ENCODE measurements at places on chromosomes 13 and 19.

DNA sequence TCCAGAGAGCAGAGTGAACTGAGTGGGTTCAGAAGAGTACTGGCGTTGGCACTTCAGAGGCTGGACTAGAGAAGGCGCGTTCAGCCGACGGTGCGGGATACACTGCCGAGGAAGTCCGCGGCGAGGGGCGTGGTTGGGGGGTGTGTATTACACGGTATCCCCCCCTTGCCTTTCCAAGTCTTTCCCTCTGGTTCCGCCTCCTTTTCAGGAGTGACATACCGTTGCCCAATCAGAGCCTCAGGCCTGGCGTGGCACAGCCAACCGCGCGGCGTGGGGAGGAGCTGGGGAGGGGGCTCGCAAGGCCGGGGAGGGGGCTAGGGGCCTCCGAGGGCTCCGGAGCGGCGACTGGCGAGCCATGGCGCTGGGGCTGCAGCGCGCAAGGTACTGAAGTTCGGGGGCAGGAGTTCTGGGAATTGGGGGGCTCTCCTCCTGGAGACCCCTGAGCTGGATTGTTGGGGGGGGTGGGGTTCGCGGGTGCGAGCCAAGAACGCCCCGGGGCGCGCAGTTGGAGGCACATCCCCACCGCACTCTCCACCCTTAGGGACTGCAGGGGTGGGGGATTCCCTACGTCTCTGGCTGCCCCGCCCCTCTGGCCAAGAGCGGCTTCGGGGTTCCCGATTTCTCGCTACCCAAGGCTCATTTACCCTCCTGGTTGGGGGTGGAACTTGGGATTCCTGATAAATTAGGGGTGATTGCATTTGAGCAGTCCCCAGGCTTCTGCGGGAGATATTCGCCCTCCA, at the start of gene HIF3A:
Gene HIF3A (plus strand): TSS at position 321 of the 740 bp plus-strand sequence. CDS start 35 bp downstream, at position 356.
- DNase-seq, result peak; percentile 65

- peak; percentile 11 for DNase-seq
These were observed 282.9 kb downstream of the KLF5 start for GRCh38 chr13:73341748-73342147.

GRCh38 chr19:46469541-46470185, 1.7 kb downstream of the PNMA8A start:
- no peak for DNase-seq

DNA sequence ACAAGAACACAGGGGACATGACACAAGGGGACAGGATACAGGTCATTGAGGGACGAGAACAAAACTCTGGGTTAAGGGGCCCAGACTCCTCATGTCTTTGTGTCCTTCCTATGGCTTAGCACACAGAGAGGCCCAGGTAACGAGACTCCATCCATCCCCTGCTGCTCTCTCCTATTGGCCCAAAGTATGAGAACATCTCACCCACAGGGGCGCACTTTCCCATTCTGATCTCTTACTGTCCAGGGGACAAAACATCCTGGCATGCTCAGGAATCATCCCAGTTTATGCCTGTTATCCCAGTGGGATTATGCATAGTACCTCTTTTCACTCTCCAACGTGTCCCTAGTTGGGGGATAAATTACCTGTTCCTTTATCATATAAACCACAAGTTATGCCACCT, 19.2 kb downstream of the C13orf42 start:
- no peak for DNase-seq

DNA sequence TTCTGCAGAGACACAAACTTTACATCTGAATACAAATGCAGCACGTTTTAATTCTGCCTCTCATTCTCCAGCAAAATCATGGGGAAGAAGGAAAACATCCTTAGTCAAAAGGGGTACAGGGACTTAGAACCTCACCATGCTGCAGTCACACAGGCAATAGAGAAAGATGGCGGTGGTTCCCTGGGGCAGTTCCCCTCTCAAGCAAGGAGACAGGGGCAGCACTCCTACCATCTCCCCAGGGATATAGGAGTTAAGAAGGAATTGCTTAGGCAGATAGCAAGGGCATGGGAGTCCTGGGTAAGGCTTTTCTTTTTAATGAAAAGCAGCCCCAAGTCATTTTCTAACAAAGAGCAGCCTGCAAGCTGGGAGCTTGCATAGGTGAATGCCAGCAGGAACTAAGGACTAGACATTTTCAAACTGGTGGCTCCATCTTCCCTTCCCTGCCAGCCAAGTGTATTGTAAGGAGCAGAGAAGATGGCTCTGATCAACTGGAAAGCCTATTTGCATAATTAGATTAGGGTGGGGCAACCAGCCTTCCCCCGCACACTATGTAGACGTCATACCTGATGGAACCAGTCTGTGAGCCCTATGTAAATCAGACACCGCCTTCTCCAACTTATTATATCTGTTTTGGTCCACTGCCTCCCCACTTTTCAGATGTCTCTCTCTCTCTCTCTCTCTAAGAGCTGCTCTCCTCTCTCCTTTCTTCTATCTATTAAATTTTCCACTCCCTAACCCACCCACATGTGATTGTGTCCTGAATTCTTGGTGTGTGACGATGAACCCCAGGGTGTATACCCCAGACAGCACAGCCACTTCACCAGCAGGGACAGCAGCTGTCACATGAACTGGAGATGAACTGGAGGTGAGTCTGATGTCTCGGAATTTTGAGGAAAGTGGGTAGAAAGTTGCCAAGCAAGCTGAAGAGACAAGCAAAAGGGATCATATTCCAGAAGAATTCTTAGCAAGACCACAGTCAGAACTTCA, 514.5 kb downstream of the IRS2 start:
- no peak for DNase-seq

DNA sequence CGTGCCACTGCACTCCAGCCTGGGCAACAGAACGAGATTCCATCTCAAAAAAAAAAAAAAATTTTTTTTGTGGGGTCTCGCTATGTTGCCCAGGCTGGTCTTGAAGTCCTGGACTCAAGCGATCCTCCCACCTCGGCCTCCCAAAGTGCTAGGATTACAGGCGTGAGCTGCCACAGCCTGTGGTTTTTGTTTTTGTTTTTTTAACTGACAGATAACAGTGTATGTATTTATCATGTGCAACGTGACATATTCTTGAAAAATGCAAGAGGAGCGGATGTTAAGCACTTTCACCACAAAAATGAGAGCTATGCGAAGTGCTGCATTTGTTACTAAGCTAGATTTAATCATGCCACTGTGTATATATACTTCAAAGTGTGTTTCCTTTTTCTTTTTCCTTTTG, 49.0 kb downstream of the ARHGEF18 start:
- DNase-seq, result no peak

GRCh38 chr13:47142105-47142504, 245.3 kb upstream of the HTR2A start:
- DNase-seq, result no peak

GRCh38 chr13:46749951-46750350, 47.0 kb downstream of the ESD start:
- no peak for DNase-seq

DNA sequence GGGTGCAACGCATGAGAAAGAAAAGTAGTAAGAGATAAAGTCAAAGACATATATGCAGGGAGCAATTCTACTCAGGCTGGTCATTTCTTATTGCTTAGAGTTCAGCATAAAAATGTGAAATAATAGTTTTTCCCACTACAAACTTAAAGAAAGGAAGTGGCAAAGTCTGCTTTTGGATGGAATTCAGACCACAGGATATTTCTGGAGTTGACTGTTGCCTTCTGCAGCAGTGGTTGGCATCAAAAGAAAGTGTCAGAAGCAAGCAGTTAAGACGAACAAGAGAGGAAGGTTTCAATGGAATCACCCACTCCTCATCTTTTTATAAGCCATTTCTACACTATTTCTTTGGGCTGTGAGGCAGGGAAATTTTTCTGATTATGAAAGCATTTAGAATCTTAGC, 36.2 kb upstream of the TRPC4 start:
- DNase-seq, result no peak

DNA sequence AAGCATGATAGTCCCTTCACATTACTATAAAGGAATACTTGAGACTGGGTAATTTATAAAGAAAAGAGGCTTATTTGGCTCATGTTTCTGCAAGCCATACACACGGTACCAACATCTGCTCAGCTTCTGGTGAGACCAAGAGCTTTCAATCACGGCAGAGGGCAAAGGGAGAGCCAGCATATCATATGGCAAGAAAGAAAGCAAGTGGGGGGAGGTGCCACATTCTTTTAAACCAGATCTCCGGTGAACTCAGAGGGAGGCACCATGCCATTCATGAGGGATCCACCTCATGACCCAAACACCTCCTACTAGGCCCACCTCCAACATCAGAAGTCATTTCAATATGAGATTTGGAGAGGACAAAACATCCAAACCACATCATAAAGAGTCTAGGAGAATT, 20.3 kb downstream of the XPO4 start:
- DNase-seq, result peak; percentile 17

All from NCI-H69 (cell line).